Fibroblast of skin of abdomen (primary cell): ENCODE measurements at places on chromosomes 2 and 18.

GRCh38 chr2:223801736-223802135 is 35.6 kb downstream of the AP1S3 start:
- no peak for DNase-seq

GRCh38 chr2:186595219-186595618 is 5.4 kb downstream of the ITGAV start:
- no peak for DNase-seq

- no peak for DNase-seq
Measured at GRCh38 chr2:126828051-126828450, 70.6 kb upstream of the TEX51 start.

GRCh38 chr2:905833-906140 is 44.9 kb upstream of the SNTG2 start:
- DNase-seq, result no peak

GRCh38 chr2:10273215-10274175 is 29.2 kb upstream of the HPCAL1 start:
- no peak for DNase-seq

GRCh38 chr2:186605041-186605440 is 15.2 kb downstream of the ITGAV start:
- no peak for DNase-seq

DNA sequence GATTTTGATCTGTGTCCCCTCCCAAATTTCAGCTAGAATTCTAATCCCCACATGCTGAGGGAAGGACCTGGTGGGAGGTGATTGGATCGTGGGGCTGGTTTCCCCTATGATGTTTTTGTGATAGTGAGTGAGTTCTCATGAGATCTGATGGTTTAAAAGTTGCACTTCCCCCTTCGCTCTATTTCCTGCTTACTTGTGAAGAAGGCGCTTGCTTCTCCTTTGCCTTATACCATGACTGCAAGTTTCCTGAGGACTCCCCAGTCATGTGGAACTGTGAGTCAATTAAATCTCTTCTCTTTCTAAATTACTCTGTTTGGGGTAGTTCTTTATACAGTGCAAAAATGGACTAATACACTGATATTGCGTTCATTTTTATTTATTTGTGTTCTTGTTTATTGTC is 636.8 kb upstream of the LINC00305 start:
- DNase-seq, result no peak

- DNase-seq, result no peak
Measured at GRCh38 chr2:138013639-138014038, 49.4 kb downstream of the HNMT start.

GRCh38 chr18:53402670-53403069 is 821.8 kb downstream of the MBD2 start:
- no peak for DNase-seq

- no peak for DNase-seq
Measured at GRCh38 chr2:129775952-129776653, 203.4 kb upstream of the RAB6C start.

- no peak for DNase-seq
Measured at GRCh38 chr2:96848264-96848663, 4.4 kb upstream of the ANKRD23 start.

GRCh38 chr2:65137197-65137775 is 7.4 kb upstream of the RAB1A start:
- DNase-seq, result no peak

- no peak for DNase-seq
Measured at GRCh38 chr18:48201337-48202005, 207.7 kb downstream of the ZBTB7C start.

- no peak for DNase-seq
Measured at GRCh38 chr18:50839996-50840395, 20.2 kb upstream of the MRO start.

- DNase-seq, result no peak
Measured at GRCh38 chr2:138919120-138919747, 139.0 kb upstream of the NXPH2 start.

GRCh38 chr2:20141056-20141762 is 83.7 kb downstream of the SDC1 start:
- peak; percentile 92 for DNase-seq

GRCh38 chr18:46283268-46283667 is 179.1 kb downstream of the HAUS1 start:
- DNase-seq, result peak; percentile 55

GRCh38 chr2:85091838-85092237 is 41.4 kb upstream of the TCF7L1 start:
- no peak for DNase-seq

GRCh38 chr2:61247204-61247812 is 85.3 kb downstream of the C2orf74 start:
- DNase-seq, result peak; percentile 84

- peak; percentile 81 for DNase-seq
Measured at GRCh38 chr18:9876867-9877654, 8.7 kb upstream of the TXNDC2 start.

DNA sequence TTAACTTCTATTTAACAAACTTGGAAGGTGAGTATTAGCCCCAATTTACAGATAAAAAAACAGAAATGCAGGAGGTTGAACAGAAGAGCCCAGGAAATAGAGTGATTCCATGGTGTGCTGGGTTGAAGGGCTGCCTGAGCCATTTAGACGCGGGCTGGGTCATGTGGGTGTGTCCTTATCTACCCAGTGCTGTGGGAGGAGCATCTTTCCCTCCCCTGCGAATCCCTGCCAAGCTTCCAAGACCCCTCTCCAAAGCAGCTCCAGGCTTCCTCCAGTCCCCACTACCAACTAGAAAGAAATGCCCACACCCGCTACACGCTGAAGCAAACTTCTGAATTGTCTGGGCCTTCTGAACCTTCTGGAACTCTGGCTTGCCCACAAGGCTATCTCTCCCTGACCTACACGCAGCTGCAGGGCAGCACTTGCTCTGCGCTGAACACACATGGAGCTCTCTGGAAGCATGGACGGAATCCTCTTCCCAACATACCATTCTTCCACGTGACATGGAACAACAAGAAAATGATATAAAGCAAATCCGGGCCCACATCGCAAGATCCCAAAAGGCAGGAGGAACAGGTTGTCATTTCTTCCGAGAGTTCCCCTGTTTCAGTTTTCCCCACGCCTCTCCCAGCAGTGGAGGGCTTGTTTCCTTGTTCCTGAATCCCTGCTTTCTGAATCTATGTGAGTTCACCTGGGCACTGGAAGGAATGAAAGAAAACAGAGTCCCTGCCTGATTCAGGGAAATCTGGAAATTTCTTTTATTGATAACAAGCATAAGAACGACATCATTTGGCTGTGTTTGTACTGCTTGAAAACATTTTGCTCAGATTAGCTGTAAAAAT is 562.7 kb upstream of the ID2 start:
- DNase-seq, result no peak

- no peak for DNase-seq
Measured at GRCh38 chr2:128593879-128594650, 275.4 kb upstream of the HS6ST1 start.

DNA sequence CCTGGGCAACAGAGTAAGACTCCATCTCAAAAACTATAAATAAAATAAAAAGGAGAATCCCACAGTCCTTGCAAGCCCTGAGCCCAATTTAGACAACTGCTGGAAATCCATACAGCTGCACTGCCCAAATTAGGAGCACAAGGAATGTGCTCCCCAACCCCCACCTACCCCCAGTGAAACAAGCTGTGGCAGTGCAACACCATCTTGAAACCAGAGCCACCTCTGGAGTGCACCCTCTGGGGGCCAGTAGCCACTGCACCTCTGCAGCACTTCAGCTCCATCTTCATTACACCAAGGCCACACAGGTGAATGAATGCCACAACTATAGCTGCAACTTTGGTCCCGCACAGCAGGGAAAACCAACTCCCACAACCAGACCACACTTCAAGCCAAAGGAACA is 37.3 kb downstream of the USP34 start:
- DNase-seq, result no peak

GRCh38 chr2:177169810-177170514 is 42.6 kb upstream of the HNRNPA3 start:
- no peak for DNase-seq

DNA sequence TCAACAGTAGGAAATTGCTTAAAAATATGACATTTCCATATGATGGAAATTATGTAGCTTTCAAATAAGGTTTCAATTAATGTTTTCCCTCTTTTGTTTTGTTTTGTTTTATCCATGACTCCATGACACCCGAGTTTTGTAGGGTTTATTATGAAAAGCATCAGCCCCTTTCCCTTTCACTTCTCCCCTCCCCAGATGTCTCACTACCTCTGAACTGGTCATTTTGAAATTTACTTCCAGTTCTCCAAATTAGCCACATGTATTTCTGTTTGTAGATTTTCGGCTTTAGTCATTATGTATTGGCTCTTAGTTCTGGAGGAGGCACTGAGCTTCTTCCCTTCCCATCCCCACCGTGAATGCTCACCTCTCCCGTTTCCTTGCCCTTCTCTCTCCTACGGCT is 18.6 kb upstream of the VPS4B start:
- no peak for DNase-seq

DNA sequence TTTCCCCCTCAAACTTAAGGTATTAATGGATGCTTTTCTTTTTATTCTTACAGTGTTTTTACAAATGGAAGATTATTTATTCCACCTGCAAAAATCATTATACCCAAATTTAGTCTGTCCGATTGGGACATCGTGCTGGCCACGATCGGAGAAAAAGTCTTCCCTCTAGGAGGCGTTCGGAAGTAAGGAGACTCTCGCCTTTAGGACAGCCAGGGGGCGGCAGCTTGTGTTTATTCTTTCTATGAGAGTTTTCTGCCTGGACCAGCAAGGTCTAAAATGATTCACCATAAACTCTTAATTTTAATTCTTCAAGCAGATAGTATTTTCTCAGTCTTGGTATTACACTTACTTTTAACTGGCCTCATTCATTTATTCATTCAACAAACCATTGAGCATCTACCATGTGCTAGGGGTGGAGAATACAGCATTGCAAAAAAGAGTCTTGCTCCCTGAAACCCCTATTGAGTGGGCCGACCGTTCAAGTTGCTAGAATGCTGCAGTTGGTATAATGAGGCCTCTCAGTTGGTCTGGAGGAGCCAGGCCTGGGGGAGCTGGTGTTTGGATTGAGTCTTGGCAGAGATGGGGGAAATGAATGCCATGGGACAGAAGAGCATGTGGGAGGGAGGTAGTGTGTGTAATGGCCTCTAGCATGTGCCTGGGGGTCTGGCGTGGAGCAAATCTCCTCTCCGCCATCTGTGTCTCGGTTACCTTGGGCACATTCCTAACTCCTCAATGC is 38.7 kb downstream of the DCDC2C start:
- DNase-seq, result no peak

DNA sequence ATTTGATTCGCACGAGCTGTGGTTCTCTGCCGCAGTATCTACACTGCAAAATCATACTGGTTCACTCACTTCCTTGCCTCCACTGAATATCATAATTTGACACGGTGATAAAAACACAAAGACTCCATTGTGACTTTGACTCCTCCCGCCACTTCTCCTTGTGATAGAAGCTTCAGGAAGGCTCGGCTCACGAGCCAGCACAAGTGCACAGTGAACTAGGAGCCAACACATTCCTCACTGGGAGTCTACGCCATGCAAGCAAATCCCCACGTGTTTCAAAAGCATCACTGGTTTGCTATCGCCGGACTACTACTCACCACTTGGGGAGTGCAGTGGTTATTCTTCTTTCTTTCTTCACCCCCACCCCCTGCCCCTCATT is 293.3 kb upstream of the PARD3B start:
- DNase-seq, result no peak

GRCh38 chr2:102013206-102014040 is 21.7 kb downstream of the IL1R2 start:
- DNase-seq, result no peak

DNA sequence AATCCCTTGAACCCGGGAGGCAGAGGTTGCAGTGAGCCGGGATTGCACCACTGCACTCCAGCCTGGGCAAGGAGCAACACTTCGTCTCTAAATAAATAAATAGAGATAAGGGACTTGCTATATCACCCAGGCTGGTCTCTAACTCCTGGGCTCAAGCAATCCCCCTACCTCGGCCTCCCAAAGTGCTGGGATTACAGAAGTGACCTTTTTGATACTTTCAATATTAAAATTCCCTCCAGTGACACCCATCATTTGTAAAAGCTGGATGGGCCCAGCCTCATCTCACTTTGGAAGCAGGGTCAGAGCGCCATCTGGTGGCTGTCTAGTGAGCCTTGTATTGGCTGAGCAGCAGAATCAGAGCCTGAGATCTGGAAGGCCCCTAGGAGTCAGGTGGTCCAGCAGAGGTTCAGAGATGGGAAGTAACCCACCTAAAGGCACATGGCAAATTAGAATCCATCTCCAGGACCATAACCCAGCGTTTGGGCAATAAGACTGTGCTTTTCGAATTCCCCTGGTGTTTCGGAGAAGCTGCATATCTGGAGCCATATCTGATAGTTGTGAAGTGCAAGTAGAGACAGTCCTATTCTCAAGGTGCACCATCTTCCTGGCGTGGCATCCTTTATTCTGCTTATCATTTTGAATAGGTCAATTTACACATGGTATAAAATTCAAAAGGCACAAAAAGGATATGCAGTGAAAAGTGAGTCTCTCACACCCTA is 18.3 kb upstream of the SLC35F6 start:
- peak; percentile 72 for DNase-seq

DNA sequence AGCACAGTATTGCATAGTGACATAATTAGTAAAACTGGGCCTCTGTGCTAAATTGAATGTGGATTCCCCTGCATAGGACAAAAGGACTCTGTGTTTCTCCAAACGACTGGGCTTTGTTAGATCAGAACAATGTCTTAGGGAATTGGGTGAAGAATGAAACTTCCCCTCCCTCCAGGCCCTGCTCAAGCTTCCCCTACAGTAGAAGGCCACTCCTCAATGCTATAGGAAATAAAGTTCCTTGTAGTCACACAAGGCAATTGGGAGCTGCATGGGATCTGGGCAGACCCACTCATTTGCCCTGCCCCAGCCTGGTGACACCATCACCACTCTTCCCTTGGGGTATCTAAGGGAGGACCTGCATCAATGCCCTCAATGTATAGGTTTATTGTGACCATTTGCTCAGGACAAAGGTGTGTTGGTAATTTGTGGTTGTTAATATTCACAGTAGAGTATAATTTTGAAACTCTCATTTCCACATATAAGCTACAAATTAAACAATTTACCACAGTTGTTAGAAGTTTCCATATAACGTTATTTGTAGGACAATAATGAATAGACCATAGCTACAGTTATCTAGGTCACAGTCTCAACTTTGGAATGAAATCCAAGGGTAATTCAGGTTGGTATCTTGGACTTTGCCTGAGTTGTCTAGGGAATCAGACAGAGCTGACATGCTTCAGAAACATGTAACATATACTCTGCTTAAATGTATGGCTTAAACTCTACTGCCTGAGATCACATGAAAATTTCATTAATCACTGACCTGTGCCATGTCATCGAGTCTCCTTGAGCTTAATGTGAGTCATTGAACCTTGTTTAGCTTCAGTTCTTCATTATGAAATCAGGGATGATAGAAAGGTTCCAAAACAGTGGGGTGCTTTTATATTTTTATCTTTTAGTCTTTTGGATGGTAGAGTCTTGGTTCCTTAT is 64.8 kb upstream of the DARS1 start:
- no peak for DNase-seq

- no peak for DNase-seq
Measured at GRCh38 chr2:145601361-145601925, 1081.5 kb upstream of the ZEB2 start.

DNA sequence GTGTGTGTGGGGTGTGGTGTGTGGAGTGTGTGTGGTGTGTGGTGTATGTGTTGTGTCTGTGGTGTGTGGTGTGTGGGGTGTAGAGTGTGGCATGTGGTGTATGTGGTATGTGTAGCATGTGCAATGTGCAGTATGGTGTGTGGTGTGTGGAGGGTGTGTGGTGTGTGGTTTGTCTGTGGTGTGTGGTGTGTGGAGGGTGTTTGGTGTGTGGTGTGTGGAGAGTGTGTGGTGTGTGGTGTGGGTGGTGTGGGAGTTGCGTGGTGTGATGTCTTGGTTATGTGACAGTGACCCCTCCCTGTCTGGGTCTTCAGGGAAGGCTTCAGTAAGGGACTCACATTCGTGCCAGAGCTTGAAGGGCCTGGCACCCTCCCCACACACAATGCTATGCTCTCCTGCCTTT is 718.2 kb upstream of the SOX11 start:
- DNase-seq, result no peak
